Activated CD4-positive, alpha-beta T cell treated with anti-CD3 and anti-CD28 coated beads, Interleukin-10, Interleukin-2, amounts not matched to agents 100 ng/mL and 50 ng/mL, durations not matched to agents 16 hours and 8 hours (primary cell): ENCODE measurements at places on chromosomes 5 and 9.

DNA sequence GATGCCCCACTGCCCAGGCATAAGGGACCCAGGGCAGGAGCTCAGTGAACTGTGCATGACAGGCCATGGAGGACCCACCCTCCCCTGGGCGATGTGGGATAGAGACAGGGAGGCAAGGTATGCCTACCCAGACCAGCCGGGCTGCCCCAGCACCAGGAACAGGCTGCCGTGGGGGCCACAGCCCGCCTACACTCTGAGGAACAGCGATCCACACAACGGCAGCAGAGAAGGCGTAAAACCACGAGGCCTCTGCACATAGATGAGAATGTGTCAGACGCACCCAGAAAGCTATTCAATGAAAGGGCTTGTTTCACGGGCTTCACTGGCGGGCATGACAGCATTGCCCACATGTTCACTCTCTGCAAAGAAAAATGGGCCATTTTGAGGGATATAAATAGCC is 49.5 kb downstream of the SEMA4D start:
- peak; percentile 59 for DNase-seq

- DNase-seq, result no peak
Measured at GRCh38 chr5:2003690-2004365, 121.1 kb upstream of the IRX4 start.

GRCh38 chr5:9230355-9230754 is 315.5 kb downstream of the SEMA5A start:
- no peak for DNase-seq

DNA sequence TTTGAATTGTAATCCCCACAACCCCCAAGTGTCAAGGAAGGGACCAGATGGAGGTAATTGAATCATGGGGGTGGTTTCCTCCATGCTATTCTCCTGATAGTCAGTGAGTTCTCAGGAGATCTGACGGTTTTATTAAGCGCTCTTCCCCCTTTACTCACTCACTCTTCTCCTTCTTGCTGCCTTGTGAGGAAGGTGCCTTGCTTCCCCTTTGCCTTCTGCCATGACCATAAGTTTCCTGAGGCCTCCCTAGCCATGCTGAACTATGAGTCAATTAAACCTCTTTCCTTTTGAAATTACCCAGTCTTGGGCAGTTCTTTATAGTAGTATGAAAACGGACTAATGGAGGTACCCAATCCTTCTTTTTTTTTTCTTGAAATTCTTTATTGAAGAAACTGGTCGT is 2.2 kb upstream of the CEP120 start:
- no peak for DNase-seq

GRCh38 chr9:92655366-92655765 is 14.6 kb downstream of the IPPK start:
- no peak for DNase-seq

- DNase-seq, result no peak
Measured at GRCh38 chr5:142316051-142316450, 8.8 kb downstream of the SPRY4 start.

- no peak for DNase-seq
Measured at GRCh38 chr9:127844821-127845359, 9.6 kb downstream of the ENG start.

GRCh38 chr5:337563-338130 is 16.1 kb downstream of the AHRR start:
- no peak for DNase-seq

GRCh38 chr9:133560311-133560710 is 25.8 kb downstream of the ADAMTSL2 start:
- no peak for DNase-seq

DNA sequence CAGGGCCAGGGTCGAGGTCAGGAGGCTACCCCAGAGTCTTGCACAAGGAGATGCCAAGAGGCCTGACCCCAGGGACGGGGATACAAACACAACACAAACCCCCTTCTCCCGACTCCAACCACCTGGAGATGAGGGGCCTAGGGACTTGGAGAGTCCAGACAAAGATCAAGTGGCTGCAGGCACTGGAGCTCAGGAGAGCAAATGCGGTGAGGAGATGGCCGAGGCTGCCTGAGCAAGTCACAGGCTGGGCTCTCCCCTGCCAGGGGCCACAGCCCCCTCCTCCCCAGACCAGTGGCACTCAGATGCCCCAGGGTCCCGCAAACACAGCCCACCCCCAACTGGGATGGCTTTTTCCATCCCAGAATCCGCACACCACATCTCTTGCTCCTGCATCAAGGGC is 15.8 kb downstream of the SH3GLB2 start:
- no peak for DNase-seq

DNA sequence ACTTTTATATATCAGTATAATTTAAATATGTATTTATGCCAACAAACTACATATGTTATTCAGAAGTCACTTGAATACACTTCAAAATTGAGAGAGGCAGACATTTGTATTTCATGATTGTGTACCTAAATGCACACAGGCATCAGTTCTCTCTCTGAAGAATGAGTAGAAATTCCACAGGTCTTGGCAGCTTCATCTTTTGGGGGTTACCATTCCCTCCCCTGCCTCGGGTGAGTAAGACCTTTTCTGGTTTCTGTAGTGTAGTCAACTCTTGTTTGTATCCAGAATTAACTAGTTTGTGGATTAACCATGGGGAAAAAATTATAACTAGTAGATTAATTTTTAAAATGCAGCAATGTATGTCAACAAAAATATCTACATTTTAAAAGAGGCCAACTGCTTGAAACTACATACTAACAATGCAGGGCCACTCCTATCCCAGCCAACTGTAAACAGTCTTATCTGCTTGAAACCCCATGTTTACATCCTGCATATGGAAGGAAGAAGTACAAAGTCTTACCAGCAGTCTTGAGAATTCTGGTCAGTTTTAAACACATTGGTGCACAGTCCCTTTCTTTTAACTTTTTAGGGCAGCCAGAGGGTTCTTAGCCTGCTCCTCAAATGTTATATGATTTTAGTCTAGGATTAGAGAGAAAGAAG is 339.6 kb upstream of the KIF2A start:
- DNase-seq, result no peak

- DNase-seq, result no peak
Measured at GRCh38 chr9:109922617-109923470, 142.8 kb downstream of the PALM2AKAP2 start.

- DNase-seq, result no peak
Measured at GRCh38 chr9:27569406-27569805, 3.9 kb downstream of the C9orf72 start.

- no peak for DNase-seq
Measured at GRCh38 chr5:96861076-96861475, 15.2 kb upstream of the ERAP2 start.

DNA sequence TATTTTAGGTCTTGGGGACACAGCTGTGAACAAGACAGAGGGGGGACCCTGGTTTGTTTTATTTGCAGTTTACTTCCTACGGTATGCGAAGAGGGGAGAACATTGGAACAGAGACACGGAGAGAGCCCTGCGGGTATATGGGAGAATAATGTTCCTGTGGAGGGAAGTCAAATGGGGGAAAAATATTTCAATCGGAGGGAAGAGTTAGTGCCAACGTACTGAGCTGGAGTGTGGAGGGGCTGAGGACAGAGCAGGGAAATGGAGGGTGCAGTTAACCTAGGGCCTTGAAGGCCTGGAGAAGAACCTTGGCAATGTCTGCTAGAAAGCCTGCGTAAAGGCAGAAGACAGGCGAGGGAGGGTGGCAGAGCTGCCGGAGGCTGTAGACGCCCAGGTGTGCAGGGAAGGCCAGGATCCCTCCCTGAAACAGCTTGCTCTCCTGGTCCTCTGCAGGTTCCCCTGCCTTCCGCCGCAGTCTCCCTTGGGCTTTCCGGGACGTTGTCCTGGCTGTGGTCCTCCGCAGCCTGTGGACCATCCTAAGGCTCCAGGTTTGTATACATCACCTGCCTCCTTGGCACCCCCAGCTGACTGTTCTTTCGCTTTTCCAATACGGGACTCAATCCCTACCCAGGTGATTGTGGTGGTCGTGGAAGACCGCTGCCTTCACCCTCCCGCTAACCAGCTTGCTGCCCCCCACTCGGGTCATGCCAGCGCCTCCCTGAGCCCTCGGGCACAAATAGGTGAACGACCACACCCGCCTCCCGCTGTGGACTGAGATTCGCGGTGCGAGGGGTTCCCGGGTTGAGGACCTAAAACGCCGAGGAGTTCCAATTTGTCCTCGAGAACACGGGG is 1.9 kb upstream of the RACK1 start:
- no peak for DNase-seq

DNA sequence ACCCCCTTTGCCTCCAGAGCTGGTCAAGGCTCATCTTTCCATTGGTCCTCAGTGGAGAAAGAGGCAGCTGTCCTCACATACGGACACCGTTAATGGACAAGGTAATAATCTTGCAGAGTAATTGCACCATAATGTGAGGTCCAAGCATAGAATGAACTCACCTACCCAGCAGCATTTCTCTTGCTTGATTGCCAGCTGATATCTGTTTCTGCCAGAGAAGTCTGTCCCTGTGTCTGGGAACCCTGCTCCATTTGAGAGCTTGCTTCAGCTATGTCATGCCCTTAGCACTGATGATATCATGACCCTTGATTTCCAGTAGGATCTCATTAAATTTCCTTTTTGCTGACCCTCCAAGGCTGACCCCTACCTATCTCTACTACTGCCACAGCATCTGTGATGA is 154.6 kb downstream of the PIK3R1 start:
- DNase-seq, result no peak

DNA sequence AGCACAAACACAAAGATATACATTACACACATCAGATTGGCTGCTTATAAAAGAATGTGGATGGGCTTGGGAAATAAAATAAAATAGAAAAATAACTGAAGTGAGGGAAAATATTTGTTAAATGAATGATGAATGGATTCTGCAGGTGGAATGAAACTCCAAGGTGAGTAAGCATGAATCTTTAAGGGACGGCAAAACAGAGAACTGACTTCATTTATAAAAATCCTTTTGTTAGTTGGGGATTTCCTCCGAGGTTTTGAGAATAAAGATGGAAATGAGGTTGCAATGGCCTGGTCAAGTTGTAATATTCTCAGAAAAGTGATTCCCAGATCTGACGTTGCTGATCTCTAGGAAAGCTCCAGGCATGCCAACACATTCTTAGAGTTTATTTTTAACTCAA is 20.9 kb upstream of the SEMA6A start:
- no peak for DNase-seq

DNA sequence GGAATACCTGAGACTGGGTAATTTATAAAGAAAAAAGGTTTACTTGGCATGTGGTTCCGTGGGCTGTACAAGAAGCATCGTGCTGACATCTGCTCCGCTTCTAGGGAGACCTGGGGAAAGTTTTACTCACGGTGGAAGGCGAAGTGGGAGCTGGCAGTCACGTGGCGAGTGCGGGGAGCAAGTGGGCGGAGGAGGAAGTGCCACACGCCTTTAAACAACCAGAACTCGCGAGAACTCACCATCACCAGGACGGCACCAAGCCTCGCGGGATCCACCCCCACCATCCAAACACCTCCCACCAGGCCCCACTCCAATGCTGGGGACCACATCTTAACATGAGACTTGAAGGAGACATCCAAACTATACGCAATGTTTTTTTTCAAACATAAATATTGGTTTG is 406.2 kb upstream of the IRX4 start:
- no peak for DNase-seq

GRCh38 chr5:136457390-136458013 is 92.2 kb upstream of the TRPC7 start:
- DNase-seq, result no peak

DNA sequence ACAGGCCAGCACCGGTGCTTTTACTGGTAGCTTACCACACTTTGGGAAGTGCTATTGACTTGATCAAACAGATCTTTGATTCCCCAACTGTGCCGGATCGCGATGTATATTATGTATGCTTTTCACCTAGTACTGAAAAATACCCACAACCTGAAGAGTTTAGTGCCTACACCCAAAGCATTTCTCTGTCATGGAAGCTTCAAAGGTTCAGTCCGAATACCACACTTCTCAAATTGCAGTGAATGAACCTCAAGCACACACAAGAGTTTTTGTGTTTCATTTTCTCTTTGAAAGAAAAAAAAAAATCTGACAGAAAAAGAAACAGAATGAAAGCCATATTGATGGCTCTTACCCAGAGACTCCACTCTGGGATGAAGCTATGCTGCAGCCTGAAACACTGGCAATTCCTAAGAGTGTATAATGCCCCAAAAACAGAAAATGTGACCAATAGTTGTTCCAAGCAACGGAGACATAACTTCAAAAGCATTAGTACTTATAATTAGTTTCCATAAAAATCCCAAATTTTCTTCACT is 100.9 kb downstream of the EBF1 start:
- no peak for DNase-seq

DNA sequence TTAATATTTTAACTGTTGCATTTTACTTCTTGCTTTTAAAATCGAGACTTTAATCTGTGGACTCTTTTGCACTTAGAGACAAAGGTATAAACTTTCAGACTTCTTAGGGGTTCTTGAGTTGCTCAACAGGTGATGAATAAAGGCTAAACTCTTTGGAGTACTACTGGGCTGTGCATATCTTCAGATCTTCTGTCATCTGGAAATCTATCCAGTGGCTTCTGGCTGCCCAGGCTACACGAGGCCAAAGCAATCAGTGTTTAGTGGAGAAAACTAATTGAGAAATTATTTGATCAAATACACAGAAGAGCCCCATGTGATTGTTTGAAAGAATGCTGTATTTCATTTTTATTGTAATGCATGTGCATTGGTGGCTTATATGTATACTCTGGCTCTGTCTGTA is 146.1 kb downstream of the PBX3 start:
- DNase-seq, result no peak

GRCh38 chr9:136024696-136025316 is 63.6 kb upstream of the UBAC1 start:
- no peak for DNase-seq

- DNase-seq, result no peak
Measured at GRCh38 chr9:89550346-89550927, 52.5 kb upstream of the SEMA4D start.

GRCh38 chr5:172178991-172179989 is 8.7 kb downstream of the STK10 start:
- DNase-seq, result peak; percentile 86

- DNase-seq, result no peak
Measured at GRCh38 chr5:8628521-8628920, 759.6 kb downstream of the MTRR start.

DNA sequence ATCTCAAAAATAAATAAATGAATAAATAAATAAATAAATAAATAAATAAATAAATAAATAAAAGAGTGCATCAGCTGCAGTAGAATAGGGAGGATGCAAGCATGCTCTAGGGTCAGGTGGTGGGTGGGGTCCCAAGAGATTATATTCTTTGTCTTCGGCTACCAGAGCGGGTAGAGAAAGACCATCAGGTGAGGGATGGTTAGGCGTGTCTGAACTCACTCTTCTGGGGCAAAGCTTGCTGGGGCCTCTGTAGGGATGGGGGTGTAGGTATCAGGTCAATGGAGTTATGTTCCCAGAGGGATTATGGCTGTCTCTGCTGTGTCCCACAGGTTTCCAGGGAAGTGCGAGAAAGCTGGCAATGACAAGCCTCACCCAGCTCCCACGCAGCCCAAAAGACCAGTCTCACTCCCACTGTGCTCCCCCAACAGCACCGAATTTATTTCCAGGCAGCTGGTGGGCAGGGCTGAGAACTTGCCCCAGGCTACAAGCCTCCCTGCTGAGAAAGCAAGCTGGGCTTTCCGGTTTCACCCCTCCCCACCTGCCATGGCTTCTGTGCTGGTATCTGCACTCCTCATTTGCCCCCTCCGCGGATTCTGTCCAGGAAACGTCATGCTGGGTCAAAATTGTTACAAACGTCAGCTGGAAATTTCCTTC is 180.8 kb downstream of the LURAP1L start:
- no peak for DNase-seq

GRCh38 chr9:91905991-91906469 is 44.0 kb downstream of the ROR2 start:
- peak; percentile 65 for DNase-seq
